ENCODE measurements at places on chromosomes 2 and 18. TPM values are rescaled to one million over a fixed set of nuclear protein-coding genes. Genes with fewer than 3 reads are reported as not detected.

- no peaks in the 10 kb centered on the region for H3K27me3 ChIP-seq
- H3K4me1 ChIP-seq, result no peaks in the 10 kb centered on the region
- DNase-seq, result no peak
- no peak overlapping the region for H3K4me3 ChIP-seq
These were observed 794.7 kb downstream of the DCC start for GRCh38 chr18:53134711-53135110.

- no peaks in the 10 kb centered on the region for H3K27me3 ChIP-seq
- no peak for DNase-seq
- no peak overlapping the region for H3K4me3 ChIP-seq
- H3K36me3 ChIP-seq, result no peaks in the 10 kb centered on the region
- no peak overlapping the region for H3K27ac ChIP-seq
These were observed 406.1 kb upstream of the NRP2 start for GRCh38 chr2:205276116-205276777.

GRCh38 chr18:11380968-11381367 lies 228.4 kb upstream of the SLC35G4 start:
- no peak overlapping the region for H3K27ac ChIP-seq
- DNase-seq, result no peak
- H3K4me1 ChIP-seq, result no peaks in the 10 kb centered on the region
- no peaks in the 10 kb centered on the region for H3K36me3 ChIP-seq
- no peak overlapping the region for H3K4me3 ChIP-seq

The SOWAHC gene
- total RNA-seq, result 26.2 TPM

DNA sequence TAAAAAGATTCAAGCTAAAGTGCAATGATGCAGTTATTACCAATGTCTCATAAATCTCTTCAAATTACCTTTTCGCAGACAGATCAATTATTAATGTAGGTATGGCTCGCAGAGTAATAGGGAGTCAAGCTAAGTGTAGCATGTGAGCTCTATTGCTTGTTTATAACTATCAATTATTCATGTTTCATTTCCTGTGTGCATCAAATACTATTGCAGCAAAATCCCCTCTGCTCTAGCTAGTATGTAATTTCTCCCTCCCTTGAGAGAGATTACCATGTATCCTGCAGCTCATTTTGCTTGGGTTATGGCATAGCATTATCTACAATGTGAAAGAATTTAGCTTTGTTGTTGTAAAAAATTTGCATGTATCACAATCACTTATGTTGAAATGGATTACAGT lies 65.6 kb upstream of the SCN1A start:
- no peaks in the 10 kb centered on the region for H3K4me1 ChIP-seq
- H3K36me3 ChIP-seq, result no peaks in the 10 kb centered on the region
- H3K4me3 ChIP-seq, result no peak overlapping the region
